ENCODE measurements at places on chromosomes 6 and 20. TPM values are rescaled to one million over a fixed set of nuclear protein-coding genes. Genes with fewer than 3 reads are reported as not detected.

The HLA-DPB1 gene
- total RNA-seq: 25.7 TPM

The PRR18 gene
- not detected for total RNA-seq

The POM121L2 gene
- total RNA-seq: not detected

The SNX9 gene
- 45.7 TPM for total RNA-seq

The LTA gene
- total RNA-seq: not detected

The GPSM3 gene
- 0.40 TPM for total RNA-seq

The PKIG gene
- 29.0 TPM for total RNA-seq

The GABRR1 gene
- not detected for total RNA-seq

The MCCD1 gene
- total RNA-seq: 0.15 TPM

The EIF6 gene
- 503 TPM for total RNA-seq

The OR12D3 gene
- total RNA-seq: not detected

DNA sequence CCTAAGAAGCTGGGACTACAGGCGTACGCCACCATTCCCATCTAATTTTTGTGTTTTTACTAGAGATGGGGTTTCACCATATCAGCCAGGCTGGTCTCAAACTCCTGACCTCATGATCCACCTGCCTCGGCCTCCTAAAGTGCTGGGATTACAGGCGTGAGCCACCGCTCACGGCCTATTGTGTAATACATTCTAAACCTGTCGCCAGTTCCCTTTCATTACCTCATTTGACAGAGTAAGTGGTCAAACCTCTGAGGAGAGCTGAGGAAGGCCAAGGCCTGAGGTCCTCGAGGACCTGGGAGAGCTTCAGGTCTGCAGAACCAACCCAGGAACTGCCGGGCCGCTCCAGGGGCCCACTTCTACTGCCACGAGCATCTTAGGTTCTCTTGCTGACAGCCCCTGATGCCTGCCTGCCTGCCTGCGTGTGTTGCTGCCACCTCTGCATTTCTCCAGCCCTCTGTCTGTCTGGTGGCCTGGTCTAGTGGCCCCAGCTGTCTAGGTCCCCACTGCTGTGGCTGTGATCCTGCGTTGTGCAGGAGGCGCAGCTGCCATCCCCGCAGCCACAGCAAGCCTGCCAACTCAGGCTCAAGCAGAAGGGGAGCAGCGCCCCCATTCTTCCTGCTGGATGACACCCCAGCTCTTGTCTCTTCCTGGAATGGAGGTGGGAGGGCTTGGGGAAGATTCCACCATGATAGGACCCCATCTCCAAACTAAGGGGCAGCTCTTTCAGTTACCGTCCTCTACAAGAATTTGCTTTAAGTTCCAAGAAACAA, 45.3 kb downstream of the PRR18 start:
- DNase-seq: no peak

GRCh38 chr20:31913431-31914157, 38.3 kb downstream of the PDRG1 start:
- DNase-seq: no peak

DNA sequence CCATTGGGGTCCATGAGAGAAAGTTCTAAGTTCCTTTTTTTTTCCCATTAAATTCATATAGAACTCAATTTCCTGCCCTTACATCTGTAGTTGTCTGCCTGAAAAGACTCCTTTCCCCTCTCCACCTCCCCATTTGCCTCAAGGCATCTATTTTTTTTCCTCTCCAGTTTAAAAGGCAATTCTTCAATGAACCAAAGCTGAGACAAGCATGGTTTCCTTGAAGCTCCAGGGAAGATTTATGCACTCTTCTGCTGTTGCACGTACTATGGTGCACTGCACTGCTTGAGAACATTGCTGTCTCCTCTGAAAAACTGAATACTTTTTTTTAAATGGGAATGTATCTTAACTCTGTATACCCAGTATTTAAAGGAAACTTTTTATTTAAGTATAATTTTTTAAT, 465.2 kb downstream of the CD83 start:
- no peak for DNase-seq

GRCh38 chr6:5174756-5175549, 85.8 kb downstream of the LYRM4 start:
- no peak for DNase-seq

GRCh38 chr6:18492972-18493371, 105.8 kb downstream of the RNF144B start:
- peak; percentile 95 for DNase-seq

DNA sequence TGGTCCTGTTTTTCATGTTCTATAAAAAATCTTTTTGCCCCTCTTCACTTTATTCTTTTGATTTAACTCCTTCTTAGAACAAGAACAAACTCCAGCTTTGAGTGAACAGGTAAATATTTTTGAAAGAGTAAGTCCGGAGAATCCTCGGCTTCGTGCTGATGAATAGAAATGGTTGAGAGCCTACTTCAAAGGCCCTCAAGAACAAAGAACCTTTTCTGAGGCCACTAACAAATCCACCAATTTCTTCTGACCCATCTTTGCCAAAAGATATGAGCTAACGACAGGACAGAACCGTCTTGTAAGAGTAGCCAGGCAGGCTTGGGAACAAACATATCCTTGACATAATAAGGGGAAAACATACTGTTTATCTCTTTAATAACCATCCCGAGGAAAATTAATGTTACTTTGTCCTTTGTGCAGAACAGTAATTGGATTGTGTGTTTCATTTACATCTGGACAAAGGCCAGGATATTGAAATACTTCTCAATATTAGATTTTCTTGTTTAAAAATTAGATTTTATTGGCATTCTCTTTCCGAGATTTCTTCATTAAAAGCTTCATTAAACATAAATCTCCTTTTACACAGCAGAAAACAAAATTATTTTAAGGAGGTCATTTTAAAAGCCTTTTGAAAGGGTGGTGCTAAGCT, 52.9 kb downstream of the NOX3 start:
- no peak for DNase-seq

DNA sequence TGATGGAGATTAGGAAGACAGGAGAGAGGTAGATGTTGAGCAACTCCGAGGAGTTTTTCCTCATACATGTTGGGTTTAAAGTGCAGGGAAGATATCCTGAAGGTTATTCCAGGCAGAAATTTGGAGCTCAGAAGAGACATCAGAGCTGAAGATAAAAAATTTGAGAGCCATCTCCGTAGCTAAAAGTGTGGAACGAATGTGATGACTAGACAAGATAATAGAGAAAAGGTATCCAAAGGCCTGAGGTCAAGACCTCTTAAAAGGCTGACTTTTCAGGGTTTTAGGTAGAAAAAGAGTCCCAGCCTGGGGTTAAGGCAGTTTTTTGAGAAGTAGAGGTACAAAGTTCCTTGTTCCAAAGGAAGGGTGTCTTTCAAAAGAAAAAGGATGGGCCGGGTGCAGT, 214.8 kb downstream of the ESR1 start:
- no peak for DNase-seq

DNA sequence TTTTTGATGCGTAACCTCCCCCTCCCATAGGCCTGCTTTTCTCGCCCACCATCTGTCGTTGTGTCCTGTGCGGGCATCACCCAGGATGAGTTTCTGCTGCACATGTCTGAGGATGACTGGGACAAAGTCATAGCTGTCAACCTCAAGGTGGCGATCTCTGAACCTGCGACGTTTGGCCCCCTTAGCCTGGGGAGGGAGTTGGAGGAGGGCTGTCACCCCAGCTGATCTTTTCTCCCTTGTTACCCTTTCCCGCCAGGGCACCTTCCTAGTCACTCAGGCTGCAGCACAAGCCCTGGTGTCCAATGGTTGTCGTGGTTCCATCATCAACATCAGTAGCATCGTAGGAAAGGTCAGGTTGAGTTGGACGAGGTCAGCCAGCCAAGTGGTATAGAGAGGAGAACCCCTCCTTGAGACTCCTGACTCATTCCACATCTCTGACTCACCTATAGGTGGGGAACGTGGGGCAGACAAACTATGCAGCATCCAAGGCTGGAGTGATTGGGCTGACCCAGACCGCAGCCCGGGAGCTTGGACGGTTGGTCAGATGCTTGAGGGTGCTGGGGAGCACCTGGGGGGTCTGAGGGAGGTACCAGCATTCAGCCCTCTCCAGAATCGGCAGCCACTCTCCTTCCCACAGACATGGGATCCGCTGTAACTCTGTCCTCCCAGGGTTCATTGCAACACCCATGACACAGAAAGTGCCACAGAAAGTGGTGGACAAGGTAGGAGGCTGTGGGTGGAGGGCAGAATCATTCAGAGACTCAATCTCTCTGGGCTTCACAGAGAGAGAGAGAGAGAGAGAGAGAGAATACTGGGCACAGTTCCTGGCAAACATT, 954 bp downstream of the HSD17B8 start:
- peak; percentile 75 for DNase-seq

GRCh38 chr20:63096681-63097335, 90.0 kb upstream of the BHLHE23 start:
- DNase-seq: no peak

DNA sequence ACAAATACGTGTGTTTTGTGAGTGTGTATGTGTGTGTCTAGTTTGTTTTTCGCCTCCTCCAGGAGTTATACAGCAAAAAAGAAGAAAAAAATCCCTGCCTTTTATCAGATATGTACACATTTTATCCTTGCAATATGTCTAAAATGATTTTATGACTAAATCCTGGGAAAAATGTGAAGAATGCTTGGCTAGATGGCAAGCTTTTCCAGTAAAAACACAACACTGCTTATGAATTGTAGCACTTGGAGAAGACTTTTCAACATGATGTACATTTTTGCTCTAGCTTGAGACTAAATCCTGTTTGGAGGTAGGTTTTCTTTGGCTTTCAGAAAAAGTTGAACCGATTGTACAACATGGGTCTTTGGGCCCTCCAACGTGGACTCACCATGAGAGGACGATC, 160.2 kb downstream of the GMPR start:
- no peak for DNase-seq

- DNase-seq: no peak
Measured at GRCh38 chr20:24027229-24027628, 38.6 kb upstream of the GGTLC1 start.

GRCh38 chr6:131107151-131107550, 28.1 kb upstream of the AKAP7 start:
- peak; percentile 39 for DNase-seq

DNA sequence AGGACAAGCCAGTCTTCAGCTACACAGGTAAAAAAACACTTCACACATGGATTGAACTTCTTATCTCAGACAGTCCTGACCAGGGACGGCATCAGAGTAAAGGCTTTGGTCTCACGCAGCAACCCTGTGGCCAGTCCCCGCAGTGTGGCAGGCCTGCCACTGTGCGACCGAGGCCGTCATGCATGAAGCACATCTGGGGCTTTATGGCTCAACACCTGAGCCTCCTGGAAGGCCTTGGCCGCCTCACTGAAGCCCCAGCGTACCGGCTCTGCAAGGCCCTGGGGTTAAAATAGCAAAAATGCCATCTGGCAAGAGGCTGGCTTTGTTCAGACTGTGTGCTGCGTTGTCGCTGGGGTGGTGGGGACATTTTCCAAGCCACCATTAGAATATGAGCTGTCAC, 32.8 kb downstream of the TBC1D7 start:
- DNase-seq: no peak

DNA sequence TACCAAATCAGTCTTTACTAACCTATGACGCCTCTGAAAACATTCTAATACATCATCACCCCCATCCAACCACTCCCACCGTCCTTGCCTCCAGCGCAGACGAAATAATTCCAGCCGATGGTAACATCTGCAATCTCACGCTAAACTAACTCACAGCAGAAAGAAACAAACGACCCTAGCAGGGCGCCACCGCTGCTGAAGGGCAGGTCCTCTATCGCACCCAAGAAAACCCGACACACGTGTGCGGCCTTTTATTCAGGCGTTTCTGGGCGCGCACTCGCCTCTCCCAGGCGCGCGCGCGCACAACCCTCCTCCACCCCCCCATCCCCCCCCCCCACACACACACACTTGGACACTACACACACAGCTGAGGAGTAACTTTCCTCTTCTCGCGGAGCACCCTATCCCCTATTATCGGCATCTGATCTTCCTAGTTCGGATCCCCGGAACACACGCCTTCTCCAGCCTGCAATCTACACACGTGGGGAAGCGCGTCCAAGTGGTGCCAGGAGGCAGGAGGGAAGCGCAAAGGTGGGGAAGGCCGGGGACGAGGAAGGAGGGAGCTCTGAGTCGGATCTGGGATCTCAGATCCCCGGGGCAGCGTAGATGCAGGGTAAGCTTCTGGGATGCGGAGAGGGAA, 1.4 kb downstream of the GFOD1 start:
- no peak for DNase-seq

DNA sequence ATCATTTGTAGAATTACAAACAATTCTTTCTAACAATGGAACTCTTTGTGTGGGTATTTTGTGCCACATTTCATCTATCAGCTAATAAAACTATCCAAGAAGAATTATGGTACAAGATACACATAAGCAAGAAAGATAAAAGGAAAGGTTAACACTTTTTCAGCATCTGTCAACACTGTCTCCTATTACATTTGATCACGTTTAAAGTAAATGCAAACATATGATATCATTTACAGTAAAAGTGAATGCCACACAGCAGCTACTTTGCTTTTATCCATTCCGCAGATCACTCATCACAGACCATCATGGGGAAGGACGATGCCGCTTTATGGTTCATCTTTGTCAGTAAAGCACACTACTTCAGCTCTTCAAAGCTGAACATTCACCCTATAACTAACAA, 456.4 kb upstream of the MANEA start:
- DNase-seq: no peak

DNA sequence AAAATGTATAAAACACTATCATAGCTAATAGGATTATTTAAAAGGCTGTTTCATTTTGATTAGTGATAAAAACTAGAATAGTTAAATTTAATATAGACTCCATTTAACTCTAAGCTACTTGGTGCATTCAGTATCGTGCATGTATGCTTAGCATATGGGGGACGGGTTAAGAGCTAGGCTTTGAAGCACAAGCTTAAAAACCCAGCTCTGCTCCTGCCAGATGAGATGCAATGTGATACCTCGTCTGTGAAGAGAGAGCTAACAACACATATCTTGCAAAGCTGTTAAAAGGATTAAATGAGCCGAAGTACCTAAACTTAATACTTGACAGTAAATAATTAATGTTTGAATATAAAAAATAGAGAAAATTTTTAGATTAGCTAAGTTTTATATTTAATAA, 42.2 kb downstream of the DTNBP1 start:
- no peak for DNase-seq

DNA sequence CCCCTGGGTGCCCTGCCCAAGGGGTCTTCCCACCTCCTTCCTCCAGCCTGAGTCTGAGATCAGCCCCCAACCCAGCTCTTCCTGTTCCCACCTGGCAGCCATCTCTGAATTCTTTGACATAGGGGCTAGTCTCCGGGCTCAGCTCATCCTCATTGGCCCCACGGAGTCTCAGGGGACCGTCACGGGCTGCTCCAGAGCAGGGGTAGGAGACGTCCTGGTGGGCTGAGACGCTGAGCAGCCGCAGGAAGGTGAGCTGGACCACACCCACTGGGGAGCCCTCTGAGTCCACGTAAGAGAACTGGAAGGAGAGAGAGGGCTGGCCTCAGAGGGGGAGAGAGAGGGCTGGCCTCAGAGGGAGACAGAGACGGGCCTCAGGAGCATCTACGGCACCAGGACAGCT, 28.1 kb downstream of the COL11A2 start:
- DNase-seq: no peak

- DNase-seq: peak; percentile 52
Measured at GRCh38 chr6:38034274-38034914, 214.9 kb downstream of the ZFAND3 start.

All from renal cortical epithelial cell (primary cell).